ENCODE measurements at places on chromosomes 1 and 21.

- DNase-seq, result no peak
Observed at GRCh38 chr1:6445062-6445763, 20.6 kb downstream of the ESPN start.

DNA sequence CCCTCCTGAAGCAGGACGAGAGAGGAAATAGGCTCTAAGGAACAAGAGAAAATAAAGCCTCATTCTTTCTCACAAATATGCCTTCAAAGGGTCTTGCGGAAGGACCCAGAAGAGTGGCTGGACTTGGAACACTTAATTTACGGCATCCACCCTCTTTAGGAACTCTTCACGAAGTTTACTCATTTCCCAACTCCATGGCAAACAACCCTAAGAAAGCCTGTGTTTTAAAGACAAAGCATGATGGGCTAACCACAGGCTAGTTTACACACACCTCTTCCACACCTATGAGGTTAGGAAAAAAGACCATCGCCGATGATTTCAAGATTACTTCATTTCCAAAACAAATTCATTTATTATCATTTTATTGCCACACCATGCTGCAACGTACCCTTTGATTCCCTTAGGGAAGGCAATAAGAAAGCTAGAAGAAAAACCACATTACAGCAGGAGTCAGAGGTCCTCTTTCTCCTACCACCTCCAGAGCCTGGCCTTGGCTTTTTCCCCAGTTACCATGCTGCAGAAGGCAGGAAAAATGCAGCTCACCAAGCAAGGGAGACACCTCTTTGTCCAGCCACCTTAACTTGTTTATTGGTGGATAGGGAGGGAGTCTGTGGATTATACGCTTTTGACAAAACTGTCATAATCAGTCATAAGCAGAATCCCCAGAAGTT is 29.6 kb downstream of the CHI3L2 start:
- no peak for DNase-seq

- no peak for DNase-seq
Observed at GRCh38 chr1:158527190-158527815, 26.9 kb downstream of the OR6Y1 start.

- no peak for DNase-seq
Observed at GRCh38 chr1:160987359-160988050, 32.9 kb upstream of the ITLN2 start.

- DNase-seq, result no peak
Observed at GRCh38 chr1:156717351-156717750, 10.9 kb upstream of the METTL25B start.

DNA sequence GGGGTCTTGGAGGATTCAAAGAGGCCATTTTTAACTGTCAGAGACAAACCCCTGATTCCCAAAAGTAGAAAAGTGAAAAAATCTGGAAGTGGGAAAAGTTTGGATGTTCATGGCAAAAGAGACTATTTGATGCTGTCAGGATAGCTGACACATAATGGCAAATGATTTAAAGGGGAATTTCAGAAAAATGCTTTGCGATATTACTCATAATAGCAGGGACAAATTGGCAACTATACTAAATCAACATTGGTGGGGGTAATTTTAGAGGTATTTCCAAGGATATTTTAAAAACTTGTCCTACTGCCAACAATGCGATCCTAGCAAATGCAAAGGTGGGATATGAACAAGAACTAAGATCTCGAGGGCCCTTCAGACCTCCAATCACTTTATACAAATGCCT is 5.3 kb upstream of the GSTM4 start:
- no peak for DNase-seq
